ENCODE measurements at places on chromosomes 13 and 19. TPM values are rescaled to one million over a fixed set of nuclear protein-coding genes. Genes with fewer than 3 reads are reported as not detected.
A peak's percentile ranks its signal among the peaks of the same experiment; 100 is the strongest.

DNA sequence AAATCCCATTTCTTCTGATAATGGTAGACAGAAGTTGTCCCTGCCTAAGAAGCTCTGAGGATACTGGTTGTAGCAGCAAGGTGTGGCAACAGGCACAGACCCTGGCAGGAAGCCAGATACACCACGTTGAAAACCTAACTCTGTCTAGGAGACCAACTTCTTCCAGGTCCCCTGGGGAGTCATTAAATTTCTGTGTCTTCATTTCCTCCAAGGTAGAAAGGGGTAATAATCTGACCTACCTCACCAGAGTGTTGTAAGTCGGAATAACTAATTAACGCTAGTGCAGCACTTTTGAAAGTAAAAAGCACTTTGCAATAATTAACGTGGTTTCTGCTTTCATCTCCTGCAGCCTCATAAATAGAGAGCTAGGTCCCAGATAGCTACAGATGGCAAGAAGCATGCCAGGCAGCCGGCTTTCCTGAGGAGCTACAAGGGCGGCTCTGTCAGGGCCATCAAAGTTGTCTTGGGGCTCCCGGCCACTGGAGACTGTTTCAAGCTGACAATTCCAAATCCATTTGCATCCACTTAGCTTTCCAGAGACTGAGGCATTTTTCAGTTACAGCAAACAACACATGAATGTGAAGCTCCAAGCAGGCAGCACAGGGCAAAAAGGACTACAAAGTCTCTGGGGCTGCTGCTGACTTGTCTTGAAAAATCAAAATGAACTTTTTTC is 176.2 kb downstream of the FOXO1 start:
- no peak for DNase-seq

GRCh38 chr19:14096272-14096992 is 5.9 kb upstream of the SAMD1 start:
- no peak for DNase-seq

- no peak for DNase-seq
Observed at GRCh38 chr13:37492741-37493514, 105.6 kb downstream of the POSTN start.

GRCh38 chr13:26606631-26607030 is 49.1 kb downstream of the WASF3 start:
- DNase-seq: no peak

DNA sequence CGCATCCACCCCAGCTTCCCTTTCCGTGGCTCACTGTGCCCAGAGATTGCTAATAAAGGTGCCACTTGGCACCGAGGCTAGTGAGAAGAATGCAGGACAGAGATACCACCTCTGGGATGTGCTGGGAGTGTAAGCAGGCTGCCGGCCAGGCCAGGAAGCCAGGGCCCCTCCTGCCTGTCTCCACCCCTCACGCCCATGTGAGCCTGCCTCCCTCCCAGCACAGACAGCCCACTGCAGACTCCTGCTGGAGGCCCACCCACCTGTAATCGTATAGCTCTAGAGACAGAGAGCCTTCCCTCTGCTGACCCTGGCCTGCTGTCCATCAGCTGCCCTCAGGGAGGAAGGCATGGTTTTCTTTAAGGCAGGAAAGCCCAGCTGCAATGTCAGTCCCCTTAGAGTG is 13.9 kb downstream of the VSTM2B start:
- DNase-seq: no peak

GRCh38 chr19:40445780-40446262 is 1.7 kb upstream of the SERTAD3 start:
- DNase-seq: no peak

- peak; percentile 7 for DNase-seq
Observed at GRCh38 chr19:39247701-39248664, 673 bp downstream of the IFNL4 start.

DNA sequence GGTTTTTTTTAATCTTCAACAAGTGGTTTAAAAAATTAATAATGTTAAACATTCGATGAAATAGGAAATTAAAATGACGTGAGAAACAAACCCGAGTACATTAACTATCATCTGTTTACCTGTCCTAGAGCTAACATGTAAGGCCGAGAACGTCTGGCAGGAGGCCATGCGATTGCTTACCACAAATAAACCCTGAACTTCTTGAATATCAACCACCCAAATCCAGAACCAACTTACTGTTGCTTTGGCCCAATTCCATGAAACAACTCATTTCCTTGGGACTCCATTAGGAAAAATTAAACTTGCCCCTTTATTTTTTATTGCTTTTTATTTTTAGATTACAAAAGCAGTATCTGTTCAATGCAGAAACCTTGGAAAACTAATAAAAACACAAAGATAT is 228.9 kb upstream of the IRS2 start:
- no peak for DNase-seq

- peak; percentile 47 for DNase-seq
Observed at GRCh38 chr19:33906578-33907335, 110.1 kb downstream of the KCTD15 start.

IGFL1 gene
- total RNA-seq: not detected

SIGLEC6 gene
- not detected for total RNA-seq

ZNF575 gene
- total RNA-seq: not detected

ZNF285 gene
- total RNA-seq: 5.8 TPM

Data from dermis blood vessel endothelial cell (primary cell).